Activated CD4-positive, alpha-beta T cell treated with anti-CD3 and anti-CD28 coated beads for 36 hours (primary cell): ENCODE measurements at places on chromosomes 16 and 17. TPM values are rescaled to one million over a fixed set of nuclear protein-coding genes. Genes with fewer than 3 reads are reported as not detected.
A peak's percentile ranks its signal among the peaks of the same experiment; 100 is the strongest.

The CYBA gene
- 200 TPM for total RNA-seq

The KRTAP4-9 gene
- total RNA-seq, result not detected

The CDH8 gene
- total RNA-seq, result not detected

DNA sequence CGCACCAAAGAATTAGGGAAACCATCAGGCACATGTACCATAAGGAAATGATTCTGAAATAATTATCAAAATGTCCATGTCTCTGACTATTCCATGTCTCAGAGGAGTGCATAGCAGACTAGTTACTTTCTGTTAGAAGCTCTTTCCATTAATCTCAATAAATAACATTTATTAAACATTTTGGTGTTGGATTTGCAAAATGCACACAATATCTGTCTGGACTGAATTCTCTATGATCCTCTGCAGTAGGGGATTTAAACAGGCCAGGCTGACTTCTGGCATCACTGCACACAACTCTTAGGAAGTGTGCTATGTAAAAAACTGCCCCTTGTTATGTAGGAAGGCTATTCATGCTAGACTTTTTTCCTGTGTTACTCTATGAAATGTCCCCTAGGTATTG, 283.3 kb upstream of the CDH5 start:
- H3K27ac ChIP-seq, result no peak overlapping the region
- H3K36me3 ChIP-seq, result no peaks in the 10 kb centered on the region
- H3K4me3 ChIP-seq, result no peak overlapping the region
- no peak for DNase-seq
- H3K27me3 ChIP-seq, result peaks cover 10% of the 10 kb centered on the region

DNA sequence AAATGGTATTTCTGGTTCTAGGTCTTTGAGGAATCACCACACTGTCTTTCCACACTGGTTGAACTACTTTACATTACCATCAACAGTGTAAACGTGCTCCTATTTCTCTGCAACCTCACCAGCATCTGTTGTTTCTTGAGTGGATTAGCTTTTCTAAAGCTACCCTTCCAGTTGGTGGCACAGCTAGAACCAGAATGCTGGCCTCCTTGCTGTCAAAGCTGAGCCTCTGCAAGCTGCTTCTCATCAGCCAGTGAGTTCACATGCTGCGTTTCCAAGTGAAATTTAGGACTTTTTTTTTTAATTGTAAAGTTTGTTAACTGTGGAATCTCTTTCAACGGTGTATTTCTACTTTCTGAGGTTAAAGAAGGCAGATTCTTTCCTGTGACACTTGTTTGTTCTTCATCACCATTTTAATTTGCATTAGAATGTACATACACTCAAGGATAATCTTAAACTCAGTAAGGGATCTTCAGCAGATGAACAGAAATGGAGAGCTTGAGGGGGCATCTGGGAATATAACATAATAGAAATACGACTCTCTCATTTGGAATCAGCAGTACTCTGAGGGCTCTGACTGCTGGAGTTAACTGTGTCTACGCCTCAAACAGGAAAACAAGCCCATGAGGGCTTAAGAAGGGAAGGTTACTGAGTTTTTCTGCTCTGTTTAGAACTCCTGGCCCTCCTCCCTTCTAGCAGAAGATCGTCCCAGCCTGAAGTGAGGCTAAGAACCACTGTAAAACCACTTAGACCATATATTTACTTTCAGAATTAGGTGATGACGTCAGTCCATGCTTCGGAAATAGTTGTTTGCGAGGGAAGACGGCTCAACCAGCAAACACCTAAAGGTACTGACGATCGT, 148.4 kb upstream of the FAM20A start:
- no peak overlapping the region for H3K27ac ChIP-seq
- H3K36me3 ChIP-seq, result no peaks in the 10 kb centered on the region
- H3K27me3 ChIP-seq, result peaks cover 6% of the 10 kb centered on the region

GRCh38 chr17:21814776-21815175, 122.5 kb downstream of the KCNJ18 start:
- H3K27me3 ChIP-seq, result no peaks in the 10 kb centered on the region
- H3K4me1 ChIP-seq, result no peaks in the 10 kb centered on the region
- H3K4me3 ChIP-seq, result no peak overlapping the region
- H3K36me3 ChIP-seq, result no peaks in the 10 kb centered on the region
- no peak for DNase-seq

DNA sequence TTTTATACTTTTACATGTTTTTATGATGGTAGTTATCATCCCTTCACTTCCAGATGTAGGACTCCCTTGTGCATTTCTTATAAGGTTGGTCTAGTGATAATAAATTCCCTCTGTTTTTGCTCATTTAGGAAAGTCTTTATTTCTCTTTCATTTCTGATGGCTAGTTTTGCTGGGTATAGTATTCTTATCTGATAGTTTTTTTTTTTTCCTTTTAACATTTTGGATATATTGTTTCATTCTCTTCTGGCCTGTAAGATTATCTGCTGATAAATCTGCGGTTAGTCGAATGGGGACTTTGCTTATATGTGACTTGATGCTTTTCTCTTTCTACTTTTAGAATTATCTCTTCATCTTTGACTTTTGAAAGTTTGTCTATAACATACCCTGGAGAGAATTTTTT, 153.1 kb upstream of the MPHOSPH6 start:
- peaks cover 11% of the 10 kb centered on the region for H3K27me3 ChIP-seq
- no peak overlapping the region for H3K27ac ChIP-seq
- peaks cover 2% of the 10 kb centered on the region for H3K36me3 ChIP-seq
- H3K4me3 ChIP-seq, result no peak overlapping the region
- no peak for DNase-seq
- H3K4me1 ChIP-seq, result no peaks in the 10 kb centered on the region

DNA sequence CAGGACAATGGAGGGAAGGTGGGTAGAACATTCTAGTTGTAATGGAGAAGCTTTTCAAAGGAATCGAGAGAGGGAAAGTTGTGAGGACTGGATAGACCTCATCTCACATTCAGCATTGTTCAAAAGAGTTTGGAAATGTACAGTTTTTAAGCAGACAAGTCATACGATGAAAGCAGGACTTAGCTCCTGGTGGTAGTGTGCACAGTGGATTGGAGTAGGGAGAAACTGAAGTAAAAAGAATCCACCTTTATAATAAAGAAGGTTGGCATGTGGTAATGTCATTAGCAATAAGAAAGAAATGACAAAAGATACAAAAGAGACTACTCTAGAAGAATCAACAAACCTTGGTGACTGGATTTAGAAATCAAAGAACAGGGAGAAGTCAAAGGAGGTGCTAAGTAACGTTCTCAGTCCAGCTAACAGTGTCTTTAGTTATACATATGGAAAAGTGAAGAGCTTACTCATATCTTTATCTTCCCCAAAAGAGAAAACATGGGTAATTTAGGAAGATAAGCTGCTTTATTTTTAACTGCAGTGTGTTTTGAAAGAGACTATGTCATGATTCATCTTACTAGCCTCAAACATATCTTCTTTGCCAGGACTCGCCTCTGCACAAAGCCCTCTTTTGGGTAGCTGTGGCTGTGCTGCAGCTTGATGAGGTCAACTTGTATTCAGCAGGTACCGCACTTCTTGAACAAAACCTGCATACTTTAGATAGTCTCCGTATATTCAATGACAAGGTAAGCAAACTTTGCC, 18.7 kb upstream of the EVI2A start:
- peaks cover 11% of the 10 kb centered on the region for H3K36me3 ChIP-seq
- H3K27ac ChIP-seq, result no peak overlapping the region
- H3K4me1 ChIP-seq, result peaks cover 3% of the 10 kb centered on the region

- H3K27ac ChIP-seq, result no peak overlapping the region
- peaks cover 29% of the 10 kb centered on the region for H3K36me3 ChIP-seq
- no peak for DNase-seq
Measured at GRCh38 chr16:220021-220420, 9.2 kb downstream of the LUC7L start.

DNA sequence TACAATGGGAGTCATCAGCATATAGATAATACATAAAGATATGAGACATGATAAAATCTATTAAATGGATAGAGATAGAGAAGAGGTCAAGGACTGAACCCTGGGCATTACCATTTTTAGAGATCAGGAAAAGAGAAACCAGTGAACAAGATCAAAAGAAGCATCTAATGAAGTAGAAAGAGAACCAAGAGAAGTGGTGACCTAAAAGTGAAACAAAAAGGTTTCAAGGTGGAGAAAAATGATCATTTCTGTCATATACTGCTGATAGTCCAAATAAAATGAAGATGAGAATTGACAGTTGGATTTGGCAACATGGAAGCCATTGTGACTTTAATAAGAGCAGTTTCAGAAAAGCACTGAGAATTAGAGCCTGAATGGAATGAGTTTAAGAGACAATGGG, 165.1 kb downstream of the PPM1E start:
- peaks cover 13% of the 10 kb centered on the region for H3K4me1 ChIP-seq
- no peak overlapping the region for H3K4me3 ChIP-seq
- H3K36me3 ChIP-seq, result no peaks in the 10 kb centered on the region
- H3K27ac ChIP-seq, result no peak overlapping the region
- no peak for DNase-seq
- H3K27me3 ChIP-seq, result peaks cover 6% of the 10 kb centered on the region

DNA sequence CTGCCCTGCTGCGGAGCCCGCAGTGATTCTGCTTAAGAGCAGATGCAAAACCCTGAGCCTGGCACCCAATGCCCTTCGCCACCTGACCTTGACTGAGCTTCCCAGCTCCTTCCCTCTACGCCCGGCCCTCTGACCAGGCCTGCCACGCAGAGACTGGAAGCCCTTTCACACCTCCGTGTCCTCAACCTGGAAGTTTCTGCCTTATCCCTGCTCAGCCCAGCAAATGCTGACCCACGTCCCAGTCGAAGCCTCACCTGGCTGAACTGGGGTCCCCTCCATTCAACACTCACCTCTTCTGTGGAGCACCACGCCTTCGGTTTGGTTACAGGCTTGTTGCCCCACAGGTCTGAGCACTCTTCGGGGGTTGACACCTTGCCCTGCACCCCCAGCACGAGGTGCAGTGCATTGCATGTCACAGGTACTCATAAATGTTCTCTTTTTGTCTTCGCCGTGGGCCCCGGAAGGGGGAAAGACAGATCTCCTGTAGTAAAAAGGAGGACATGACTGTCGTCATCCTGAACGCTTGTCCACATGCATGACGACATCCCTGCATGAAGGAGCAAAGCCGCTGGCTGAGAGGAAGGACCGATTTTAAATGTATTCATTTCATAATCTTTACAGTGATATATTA, 153.6 kb upstream of the TNRC6C start:
- no peak for DNase-seq
- H3K27me3 ChIP-seq, result peaks cover 11% of the 10 kb centered on the region
- no peak overlapping the region for H3K27ac ChIP-seq
- H3K4me3 ChIP-seq, result no peak overlapping the region

- H3K4me3 ChIP-seq, result no peak overlapping the region
- H3K27me3 ChIP-seq, result no peaks in the 10 kb centered on the region
- peak overlapping the region; percentile 80 for H3K27ac ChIP-seq
Measured at GRCh38 chr16:71902656-71903365, 7.5 kb downstream of the IST1 start.

- DNase-seq, result no peak
- peaks cover 13% of the 10 kb centered on the region for H3K27me3 ChIP-seq
- H3K27ac ChIP-seq, result no peak overlapping the region
- H3K4me1 ChIP-seq, result peaks cover 8% of the 10 kb centered on the region
- no peak overlapping the region for H3K4me3 ChIP-seq
Measured at GRCh38 chr16:82703871-82704768, 77.4 kb downstream of the CDH13 start.

DNA sequence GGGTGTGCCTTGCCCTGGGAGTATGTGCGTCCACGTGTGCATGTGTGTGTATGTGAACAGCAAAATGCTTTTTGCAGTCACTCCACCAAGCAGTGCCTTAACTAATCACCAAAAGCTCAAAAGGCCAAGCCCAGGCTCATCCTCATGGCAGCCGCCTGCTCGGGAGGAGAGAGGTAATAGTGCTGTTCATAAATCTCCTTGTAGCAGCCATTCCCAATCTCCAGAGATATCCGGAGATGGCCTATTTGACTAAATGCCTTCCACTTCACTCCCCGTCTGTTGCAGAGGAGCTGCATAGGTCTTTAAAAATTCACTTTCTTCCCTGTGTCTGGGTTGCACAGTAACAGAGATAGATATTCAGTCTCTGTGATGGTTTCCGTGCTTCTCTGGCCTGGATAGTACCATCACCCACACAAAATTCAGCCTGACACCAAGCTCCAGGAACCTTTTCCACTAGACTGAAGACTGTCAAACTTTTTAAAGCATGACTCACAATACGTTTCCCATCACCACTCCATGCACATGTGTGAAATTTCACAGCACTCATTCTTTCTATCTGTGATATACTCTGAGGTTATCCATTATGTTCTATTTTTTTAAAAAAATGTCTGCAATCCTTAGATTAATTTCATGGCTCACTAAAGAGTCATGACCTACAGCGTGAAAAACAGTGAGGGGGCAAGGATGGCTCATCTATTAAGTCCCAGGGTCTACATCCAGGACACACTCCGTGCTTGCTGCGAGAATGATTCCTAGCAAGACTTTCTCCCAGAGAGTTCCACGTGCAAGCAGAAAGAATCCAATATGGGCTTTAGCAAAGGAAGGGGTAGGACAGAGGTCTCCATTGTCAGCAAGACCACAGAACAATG, 357.8 kb downstream of the GRIN2A start:
- no peak overlapping the region for H3K27ac ChIP-seq
- no peaks in the 10 kb centered on the region for H3K4me1 ChIP-seq
- H3K27me3 ChIP-seq, result peaks cover 7% of the 10 kb centered on the region
- no peaks in the 10 kb centered on the region for H3K36me3 ChIP-seq
- no peak overlapping the region for H3K4me3 ChIP-seq

DNA sequence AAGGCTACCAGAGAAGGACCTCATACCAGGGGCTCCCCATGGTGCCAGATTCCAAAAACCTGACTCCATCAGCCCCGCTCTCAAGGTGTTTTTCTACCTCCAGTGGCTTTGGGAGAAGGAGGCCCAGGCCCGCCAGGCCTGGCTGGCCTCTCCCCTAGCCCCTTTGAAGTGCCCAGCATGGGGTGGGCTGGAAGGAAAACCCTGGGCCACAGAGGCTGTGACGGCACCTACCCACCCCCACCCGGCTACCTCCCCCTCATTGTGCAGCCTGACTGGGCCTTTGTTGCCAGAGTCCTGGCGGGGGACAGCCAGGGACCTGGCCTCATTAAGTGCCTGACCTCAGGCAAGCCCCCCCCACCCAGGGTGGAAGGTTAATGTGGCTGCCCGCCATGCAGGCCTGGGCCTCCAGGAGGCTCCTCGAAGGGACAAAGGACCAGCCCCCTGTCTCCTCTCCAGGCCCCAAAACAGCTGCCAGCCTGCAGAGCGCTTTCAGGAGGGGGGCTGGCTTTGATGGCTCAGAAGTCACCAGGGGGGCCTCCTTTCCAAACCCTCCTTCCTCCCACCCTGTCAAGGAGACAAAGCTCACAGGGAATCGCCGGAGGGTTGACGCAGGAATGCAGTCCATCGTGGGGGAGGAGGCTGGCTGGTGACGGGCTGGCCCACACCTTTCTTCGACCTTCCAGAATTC, 159.4 kb downstream of the ZNF423 start:
- no peaks in the 10 kb centered on the region for H3K36me3 ChIP-seq
- no peak overlapping the region for H3K4me3 ChIP-seq
- H3K27ac ChIP-seq, result no peak overlapping the region
- H3K27me3 ChIP-seq, result peaks cover 13% of the 10 kb centered on the region
- no peaks in the 10 kb centered on the region for H3K4me1 ChIP-seq
- DNase-seq, result no peak
